Neural progenitor cell (in vitro differentiated cells): ENCODE measurements at places on chromosomes 6 and 20. TPM values are rescaled to one million over a fixed set of nuclear protein-coding genes. Genes with fewer than 3 reads are reported as not detected.

SLCO4A1 gene
- total RNA-seq: 0.88 and 3.1 TPM in 2 replicates

ADGRG6 gene
- 0.39 and 0.93 TPM in 2 replicates for total RNA-seq

SLC4A11 gene
- total RNA-seq: 0.95 and 3.4 TPM in 2 replicates

DOK5 gene
- 3.0 and 3.1 TPM in 2 replicates for total RNA-seq

PNLDC1 gene
- total RNA-seq: 0.06 TPM in 1 of 2 replicates, not detected in the other
